ENCODE measurements at places on chromosomes 3 and 15.
A peak's percentile ranks its signal among the peaks of the same experiment; 100 is the strongest.

GRCh38 chr15:100057281-100057680, 284.5 kb downstream of the ADAMTS17 start:
- DNase-seq: no peak

DNA sequence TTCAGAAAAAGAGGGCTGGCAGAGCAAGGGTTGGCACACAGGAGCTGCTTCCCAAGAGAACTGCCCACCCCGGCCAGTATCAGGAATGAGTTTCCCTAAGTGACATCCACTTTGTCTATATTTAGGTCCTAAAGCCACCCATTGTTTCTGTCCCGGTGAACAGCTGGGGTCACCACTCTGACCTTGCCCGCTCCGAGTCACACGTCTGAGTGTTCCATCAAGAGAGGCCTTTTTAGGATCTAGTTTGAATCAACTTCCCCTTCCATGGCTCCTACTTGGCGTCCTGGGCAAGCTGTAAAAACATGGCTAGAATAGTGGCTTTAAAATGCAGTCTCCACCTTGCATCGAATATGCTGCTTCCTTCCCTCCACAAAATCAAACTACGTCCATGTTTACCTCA, 109.6 kb upstream of the ARHGEF3 start:
- DNase-seq: no peak

DNA sequence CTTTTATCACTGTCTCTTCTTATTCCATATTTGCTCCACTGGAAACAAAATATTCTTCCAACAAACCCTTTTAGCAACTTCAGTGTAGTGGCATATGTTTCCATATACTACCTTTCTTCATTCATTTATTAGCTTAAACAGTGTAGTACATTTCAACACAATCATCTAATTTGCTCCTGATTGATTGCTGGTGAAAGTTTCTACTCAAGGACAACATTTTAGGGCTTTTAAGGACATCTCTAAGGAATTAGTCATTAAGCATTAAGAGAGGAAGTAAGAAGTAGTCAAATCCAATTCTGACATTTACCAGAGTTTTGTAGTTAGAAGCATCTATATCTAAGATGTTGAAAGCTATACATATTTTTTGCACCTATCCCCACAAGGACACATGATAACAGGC, 55.8 kb downstream of the RSRC1 start:
- DNase-seq: no peak

DNA sequence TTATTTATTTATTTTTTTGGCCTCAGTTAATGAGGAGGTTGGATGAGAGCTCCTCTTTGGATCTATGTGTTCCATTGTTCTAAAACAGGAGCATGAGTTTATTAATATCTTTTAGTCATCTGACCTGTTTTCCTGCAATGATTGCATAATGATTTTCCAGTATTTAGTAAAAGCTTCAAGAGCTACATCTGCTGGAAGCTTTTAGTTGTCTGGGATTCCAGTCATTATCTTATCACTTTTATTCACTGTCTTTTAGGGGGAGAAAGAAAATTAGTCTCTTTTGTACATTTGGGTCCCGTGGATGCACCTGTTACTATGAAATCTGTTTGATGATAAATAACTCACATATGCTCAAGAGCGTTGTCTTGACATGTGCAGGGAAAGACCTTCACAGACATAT, 1270.0 kb downstream of the ROBO1 start:
- peak; percentile 72 for DNase-seq

GRCh38 chr15:38562278-38562677, 2.3 kb downstream of the RASGRP1 start:
- DNase-seq: no peak
